ENCODE measurements at places on chromosomes 12 and 14.

GRCh38 chr12:66692986-66693385, 14.1 kb upstream of the GRIP1 start:
- DNase-seq = no peak

GRCh38 chr14:93879362-93879983, 47.7 kb upstream of the FAM181A start:
- no peak for DNase-seq

GRCh38 chr12:72219937-72220336, 52.2 kb upstream of the TRHDE start:
- no peak for DNase-seq

DNA sequence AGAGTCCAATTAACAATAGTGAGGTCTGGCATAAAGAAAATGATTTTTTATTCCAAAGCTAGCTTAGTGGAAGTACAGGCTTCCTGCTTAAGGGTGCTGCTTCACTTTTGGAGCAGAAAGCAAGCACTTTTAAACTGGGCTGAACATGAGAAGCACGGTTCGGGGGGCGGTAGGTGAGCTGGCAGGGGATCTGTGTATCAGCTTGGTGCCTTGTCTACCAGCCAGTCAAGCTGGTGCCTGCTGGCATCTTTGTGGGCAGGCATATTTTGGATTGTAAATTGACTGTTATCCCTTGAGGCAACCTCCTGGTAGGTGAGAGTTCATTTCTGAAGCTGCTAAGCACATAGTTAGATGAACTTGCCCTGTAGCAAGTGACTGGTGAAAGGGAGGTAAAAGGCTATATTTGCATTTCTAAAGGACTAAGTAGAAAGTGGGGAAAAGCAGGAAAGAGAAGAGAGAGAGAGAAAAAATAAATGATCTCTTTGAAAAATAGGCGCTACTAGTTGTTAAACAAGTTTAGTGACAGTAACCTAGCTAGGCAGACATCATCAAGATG, 121.1 kb upstream of the SYT10 start:
- DNase-seq = no peak

DNA sequence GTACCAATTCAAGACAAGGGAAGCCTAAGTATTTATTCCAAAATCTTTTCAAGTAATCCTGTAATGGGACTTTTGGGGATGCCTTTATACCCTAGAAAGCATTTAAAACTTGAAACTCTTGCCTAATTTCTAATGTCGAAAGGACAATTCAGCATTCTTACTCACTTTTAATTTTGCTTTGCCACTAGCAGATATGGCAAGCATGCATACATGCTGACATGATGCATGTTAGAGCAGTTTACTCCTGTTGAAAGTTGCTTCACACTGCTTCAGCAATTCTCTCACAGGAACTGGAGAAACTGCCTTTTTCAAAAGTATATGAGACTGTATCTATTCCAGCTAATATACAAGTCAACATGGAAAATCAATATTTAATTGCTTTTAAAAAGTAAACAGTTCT, 79.9 kb downstream of the TAOK3 start:
- no peak for DNase-seq

- DNase-seq = no peak
These were observed 12.5 kb downstream of the GALNT6 start for GRCh38 chr12:51378749-51379148.

GRCh38 chr12:125981610-125982253, 916.5 kb downstream of the AACS start:
- DNase-seq = no peak

Measured in KG1 (cell line).